ENCODE measurements at places on chromosomes 2 and 18. TPM values are rescaled to one million over a fixed set of nuclear protein-coding genes. Genes with fewer than 3 reads are reported as not detected.

Gene AQP12A
- not detected for polyA plus RNA-seq

Gene ANKZF1
- 45.5 TPM for polyA plus RNA-seq

Gene LMAN2L
- polyA plus RNA-seq, result 15.9 TPM

Gene SCYGR4
- polyA plus RNA-seq, result not detected

Gene SLC39A6
- 30.5 TPM for polyA plus RNA-seq

Gene ADRA2B
- polyA plus RNA-seq, result not detected

DNA sequence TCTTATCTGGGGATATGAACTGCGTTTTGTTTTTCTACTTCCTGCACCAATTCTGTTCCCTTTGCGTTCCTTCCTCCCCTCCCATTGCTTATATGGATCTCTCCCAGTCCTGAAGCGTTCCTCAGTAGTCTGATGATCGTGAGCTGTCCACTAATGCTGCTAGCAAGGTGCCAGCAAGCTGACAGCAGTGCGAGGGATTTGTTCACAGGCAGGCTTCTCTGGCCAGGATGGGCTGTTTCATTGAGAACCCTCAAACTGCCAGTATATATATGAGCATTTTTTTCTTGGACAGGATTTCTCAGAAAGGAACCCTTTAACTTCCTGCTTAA, 40.1 kb downstream of the GTF3C3 start:
- DNase-seq, result no peak

DNA sequence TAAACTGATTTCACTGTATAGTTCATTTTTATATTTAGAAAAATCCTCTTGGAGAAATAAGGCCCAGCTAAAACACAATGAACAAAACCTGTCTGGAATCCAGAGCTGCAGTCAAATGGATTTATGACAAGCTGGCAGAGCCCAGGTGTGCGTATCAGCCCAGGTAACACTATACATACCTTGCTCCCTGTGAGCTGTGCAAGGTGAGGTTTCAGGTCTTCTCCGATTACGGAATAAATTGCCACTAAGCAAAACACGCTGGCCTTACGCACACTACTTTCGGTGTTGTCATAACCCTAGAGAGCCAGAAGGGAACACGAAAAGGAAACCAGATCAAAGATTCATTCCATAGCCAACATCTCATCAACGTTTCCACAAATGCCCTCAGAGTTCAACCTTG, 61.9 kb upstream of the TFCP2L1 start:
- DNase-seq, result no peak

GRCh38 chr2:112480530-112481049, 1.4 kb upstream of the TTL start:
- DNase-seq, result peak; percentile 37

DNA sequence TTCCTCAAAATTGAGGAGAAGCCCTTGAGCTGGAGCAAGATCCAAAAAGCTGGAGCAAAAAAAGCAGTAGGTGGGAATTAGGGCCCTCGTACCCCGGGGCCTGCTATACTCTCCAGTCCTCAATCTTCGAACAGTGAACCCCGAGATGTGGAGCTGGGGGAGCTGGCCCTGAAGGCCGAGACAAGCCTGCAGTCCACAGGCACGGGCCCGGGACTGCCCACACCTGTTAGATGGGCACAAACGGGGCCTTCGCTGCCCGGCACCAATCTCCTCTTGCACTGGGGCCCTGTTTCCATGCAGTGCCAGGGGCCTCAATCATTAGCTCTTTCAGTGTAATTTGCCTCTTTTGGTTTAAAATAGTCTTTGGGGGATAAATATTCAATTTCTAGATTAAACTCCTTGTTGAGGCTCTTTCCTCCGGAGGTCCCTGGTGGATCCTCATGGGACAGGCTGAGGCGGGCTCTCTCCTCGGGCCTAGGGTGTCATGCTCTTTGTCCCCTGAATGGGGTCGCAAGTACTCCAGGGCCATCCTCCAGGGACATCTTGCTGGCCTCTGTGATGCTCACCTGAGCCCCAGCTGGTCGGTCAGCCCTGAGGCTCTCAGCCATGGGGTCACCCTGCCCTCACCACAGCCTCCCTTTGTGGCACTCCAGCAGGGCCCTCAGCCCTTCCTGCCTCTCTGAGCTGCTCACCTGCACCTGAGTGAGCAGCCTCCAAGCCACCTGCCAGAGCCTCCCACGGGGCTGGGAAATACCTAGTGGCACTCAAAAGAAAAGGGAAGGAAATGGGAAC, 223.6 kb downstream of the ALPK2 start:
- no peak for DNase-seq

- no peak for DNase-seq
These were observed 1531.9 kb upstream of the ACVR2A start for GRCh38 chr2:146312899-146313298.

DNA sequence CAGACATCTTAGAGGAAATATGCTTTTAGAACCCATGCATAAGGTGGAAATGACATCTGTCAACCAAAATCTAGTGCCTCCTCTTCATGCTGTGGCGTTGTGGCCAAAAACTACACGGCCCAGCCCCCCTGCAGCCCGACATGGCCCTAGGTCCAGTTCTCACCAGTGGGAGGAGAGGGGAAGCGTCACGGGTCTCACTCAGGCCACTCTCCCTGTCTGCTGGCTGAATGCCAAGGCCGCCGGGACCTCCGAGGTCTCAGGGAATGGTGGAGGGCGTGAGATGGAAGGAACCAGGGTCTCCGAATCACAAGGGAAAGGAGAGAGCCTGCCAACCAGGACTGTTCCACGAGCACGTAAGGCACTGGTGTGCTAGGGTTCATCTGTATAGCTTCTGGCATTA, 361.0 kb downstream of the ANAPC1 start:
- DNase-seq, result no peak

DNA sequence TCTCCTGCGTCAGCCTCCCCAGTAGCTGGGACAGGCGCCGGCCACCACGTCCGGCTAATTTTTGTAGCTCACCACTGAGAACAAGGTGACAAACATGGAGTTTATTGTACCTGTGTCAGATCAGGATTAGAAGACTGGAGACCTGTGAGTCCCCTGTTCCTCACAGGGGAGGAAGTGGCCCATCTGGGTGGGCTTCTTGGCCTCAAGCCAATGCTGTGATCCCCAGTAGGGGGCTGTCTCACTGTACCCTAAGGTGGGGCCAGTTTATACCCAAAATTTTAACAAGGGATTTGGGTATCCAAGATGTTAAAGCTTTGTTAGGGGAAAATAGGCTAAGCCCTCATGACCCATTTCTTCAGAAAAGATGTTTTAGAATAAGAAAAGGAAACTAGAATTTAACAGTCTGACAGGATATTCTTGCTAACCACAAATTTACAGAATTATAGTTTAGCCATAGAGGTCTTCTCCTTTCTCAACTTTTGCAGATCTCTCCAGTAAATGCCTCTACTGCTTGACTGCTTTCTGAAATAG, 16.3 kb downstream of the PCBP1 start:
- peak; percentile 45 for DNase-seq

- no peak for DNase-seq
These were observed 23.2 kb upstream of the CABYR start for GRCh38 chr18:24115628-24116027.

GRCh38 chr2:19116918-19117317, 241.5 kb downstream of the OSR1 start:
- DNase-seq, result no peak

- no peak for DNase-seq
These were observed 30.7 kb downstream of the DOCK10 start for GRCh38 chr2:225011585-225011984.

DNA sequence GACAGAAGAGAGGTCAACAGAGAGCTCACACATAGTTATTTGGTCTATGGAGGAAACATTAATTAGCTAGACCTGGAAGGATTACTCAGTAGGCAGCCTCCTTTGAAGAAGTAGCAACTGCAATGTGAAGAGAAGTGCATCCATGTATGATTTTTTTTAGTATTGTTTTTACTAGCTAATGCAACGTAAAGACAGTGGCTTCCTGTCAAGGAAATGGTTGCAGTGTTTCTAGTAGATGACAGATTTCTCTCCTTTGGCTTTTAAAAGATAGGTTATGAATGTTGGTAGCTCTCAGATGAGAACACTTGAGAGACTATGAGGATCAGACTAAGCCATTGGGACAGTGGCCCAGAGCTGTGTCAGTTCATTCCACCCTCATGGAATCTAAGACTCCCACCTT, 175.8 kb downstream of the AGPS start:
- no peak for DNase-seq

DNA sequence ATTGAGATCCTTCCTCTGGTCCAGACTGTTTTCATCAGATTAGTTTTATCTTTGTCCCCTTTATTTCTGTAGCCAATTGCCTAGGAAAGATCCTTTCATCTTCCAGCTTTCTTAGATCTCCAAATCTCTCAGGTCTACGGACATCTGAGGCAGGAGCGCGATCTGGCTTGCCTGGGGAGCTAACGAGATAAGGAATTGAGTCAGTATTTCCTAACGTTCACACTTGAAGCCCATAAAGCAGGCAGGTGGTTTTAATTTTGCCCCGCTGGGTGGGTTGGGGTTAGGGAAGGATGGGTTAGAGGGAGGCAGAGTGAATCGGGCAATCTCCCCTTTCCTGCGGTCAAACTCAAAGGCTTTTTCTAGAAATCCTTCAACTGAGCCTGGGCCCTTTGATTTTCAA, 727 bp upstream of the TTLL4 start:
- DNase-seq, result no peak

GRCh38 chr2:145410086-145410485, 890.2 kb upstream of the ZEB2 start:
- no peak for DNase-seq

- no peak for DNase-seq
These were observed 3.5 kb upstream of the IGFBP5 start for GRCh38 chr2:216698895-216699294.

DNA sequence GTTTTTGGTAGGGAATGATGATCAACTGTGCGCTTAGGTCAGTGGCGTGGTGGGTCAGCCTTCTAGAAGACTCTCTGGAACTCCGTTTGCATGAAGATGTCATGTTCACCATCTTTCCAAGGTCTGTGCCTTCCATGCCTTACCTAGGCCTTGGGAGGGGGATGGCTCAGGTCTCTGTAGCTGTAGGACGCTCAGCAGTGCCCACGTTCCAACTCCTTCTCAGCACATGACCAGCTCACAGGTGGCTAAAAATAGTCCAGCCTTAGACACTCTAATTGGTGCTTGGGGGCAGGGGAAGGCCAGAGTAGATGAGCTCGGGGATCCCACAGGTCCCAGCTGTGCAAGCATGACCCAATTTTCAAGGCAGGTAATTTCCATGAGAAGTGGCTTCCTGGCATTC, 42.3 kb upstream of the TEX51 start:
- no peak for DNase-seq
